ENCODE measurements at places on chromosomes 6 and 20. TPM values are rescaled to one million over a fixed set of nuclear protein-coding genes. Genes with fewer than 3 reads are reported as not detected.

FAM229B gene
- total RNA-seq: 1.9 TPM

DNA sequence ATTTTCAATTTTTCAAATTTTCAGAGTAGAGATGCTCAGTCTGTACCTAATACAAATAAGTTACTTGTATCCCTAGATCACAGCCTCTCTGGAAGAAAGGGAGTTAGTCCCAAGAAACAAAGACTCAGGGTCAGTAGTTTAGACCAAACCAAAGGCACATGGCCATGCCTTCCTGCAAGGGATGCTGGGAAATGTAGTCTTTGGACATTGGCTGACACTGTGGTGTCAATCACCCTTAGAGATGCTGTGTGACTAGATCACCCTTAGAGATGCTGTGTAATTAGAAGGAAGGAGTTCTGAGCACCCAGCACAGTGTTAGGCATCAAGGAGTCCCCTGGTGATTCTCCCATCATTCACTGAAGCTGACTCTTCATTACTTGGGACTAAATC lies 202.1 kb downstream of the NFATC2 start:
- no peak overlapping the region for H3K4me3 ChIP-seq
- no peaks in the 10 kb centered on the region for H3K27me3 ChIP-seq
- no peaks in the 10 kb centered on the region for H3K36me3 ChIP-seq

DNA sequence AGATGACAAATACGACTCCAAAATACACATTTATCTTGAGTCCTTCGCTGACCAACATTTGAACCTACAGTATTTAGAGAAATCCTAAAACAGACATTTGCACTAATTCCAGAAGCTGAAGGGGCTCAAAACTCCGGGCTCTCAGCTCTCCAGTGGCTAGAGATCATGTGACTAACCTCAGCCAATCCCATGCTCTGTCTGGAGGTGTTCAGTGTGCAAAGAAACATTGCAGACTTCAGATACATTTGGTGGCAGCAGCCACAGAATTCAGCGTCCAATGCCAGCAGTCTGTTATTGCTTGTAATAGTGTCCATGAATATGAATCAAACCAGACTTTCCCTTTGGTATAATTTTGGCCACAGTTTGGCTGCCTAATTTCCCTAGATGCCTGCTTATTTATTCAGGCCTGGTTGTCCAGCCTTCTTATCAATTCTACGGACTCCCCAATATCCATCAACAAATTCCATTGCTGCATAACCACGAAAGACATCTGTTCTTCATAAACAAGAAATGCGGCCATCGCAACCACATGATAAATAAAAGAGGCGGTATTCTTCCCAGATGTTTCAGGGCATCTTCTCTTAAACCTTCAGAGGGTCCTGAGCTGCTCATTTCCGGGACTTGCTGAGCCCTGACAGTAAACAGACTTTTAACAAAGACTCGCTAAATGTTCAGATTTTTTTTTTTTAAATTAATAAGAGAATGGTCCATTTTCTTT lies 14.5 kb upstream of the CYP24A1 start:
- no peak for DNase-seq
- no peaks in the 10 kb centered on the region for H3K36me3 ChIP-seq
- H3K4me3 ChIP-seq: no peak overlapping the region

TMEM200A gene
- 15.6 TPM for total RNA-seq

DNA sequence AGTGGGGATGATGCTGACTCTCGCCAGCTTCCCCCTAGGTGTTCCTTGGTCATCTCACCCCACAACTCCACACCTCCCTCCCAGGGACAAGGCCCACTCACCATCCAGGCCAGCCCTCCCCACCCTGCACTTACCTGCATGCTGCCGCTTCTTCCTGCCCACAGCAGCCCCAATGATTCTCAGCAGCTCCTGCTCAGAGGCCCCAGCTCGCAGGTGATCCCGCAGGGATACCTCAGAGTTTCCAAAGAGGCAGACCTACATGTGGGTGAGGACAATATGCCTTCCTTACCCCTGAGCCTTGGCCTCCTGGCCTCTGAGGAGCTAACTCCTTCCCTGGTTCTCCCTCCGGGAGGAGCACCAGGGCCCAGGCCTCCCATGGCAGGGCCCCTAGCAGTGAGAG lies 24.6 kb downstream of the MOCS1 start:
- H3K27me3 ChIP-seq: no peaks in the 10 kb centered on the region
- peaks cover 7% of the 10 kb centered on the region for H3K36me3 ChIP-seq
- H3K27ac ChIP-seq: no peak overlapping the region
- H3K4me3 ChIP-seq: no peak overlapping the region
- no peak for DNase-seq
- H3K4me1 ChIP-seq: no peaks in the 10 kb centered on the region

GRCh38 chr6:135181333-135182070 lies 394 bp downstream of the MYB start:
- H3K27me3 ChIP-seq: no peaks in the 10 kb centered on the region
- peak overlapping the region; percentile 57 for H3K4me3 ChIP-seq
- peaks cover 9% of the 10 kb centered on the region for H3K4me1 ChIP-seq

DNA sequence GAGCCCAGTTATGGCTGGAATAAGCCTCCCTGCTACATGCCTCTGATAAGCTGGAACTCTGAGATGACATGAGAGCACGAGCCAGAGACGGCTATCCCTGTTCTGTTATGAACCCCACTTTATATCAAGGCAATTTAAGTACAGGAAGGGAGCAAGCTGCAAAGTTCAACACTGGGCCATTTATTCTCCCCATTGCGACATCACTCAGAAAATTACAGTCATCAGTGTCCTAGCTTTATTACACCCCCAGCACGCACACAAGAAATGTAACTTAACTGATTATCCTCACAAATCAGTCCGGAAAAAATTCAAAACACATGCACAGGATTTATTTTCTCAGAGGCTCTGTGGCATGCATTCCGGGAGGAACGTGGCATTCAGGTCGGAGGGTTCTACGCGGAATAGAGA lies 125.3 kb upstream of the SLC2A12 start:
- peak overlapping the region; percentile 50 for H3K4me3 ChIP-seq
- H3K27me3 ChIP-seq: no peaks in the 10 kb centered on the region
- DNase-seq: no peak
- H3K4me1 ChIP-seq: peaks cover 30% of the 10 kb centered on the region
- H3K27ac ChIP-seq: peak overlapping the region; percentile 18
- peaks cover 1% of the 10 kb centered on the region for H3K36me3 ChIP-seq

DNA sequence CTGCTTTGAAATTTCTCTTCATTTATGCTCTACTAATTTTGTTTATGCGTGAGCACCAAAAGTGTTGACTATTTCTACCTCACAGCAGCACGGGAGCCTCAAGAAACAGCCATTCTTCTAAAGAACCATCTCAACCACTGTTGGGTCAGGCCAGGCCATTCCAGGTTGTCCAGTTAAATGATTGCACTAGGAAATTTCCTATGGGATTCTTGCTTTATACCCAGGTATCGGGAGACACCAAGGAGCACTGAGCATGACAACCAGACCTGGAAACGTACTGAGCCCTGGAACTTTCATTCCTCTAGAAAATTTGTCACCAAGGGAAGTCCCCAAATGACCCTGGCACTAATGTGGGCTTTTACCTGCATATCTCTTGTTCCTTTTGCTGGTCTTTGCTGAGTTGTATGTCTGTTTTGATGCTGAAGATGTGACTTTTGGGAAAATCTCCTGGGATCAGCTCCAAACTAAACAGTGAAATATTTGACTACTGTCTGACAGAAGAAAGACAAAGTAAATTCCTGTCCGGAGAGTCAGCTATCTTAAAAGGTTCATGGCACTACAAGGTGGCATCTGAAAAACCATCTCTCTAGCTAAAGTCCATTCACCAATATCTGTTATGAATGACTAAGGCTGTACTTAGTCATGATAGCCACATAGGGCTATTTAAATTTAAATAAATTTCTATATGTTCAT lies 70.5 kb downstream of the SNAP25 start:
- H3K4me1 ChIP-seq: no peaks in the 10 kb centered on the region
- no peak for DNase-seq
- H3K36me3 ChIP-seq: no peaks in the 10 kb centered on the region
- no peak overlapping the region for H3K4me3 ChIP-seq

TIAM2 gene
- total RNA-seq: 3.8 TPM

TXLNB gene
- total RNA-seq: not detected

AIF1 gene
- total RNA-seq: 2.7 TPM

RARS2 gene
- 37.4 TPM for total RNA-seq

GRCh38 chr6:13733178-13733887 lies 21.7 kb upstream of the RANBP9 start:
- no peaks in the 10 kb centered on the region for H3K27me3 ChIP-seq
- H3K27ac ChIP-seq: no peak overlapping the region
- no peaks in the 10 kb centered on the region for H3K36me3 ChIP-seq
- no peaks in the 10 kb centered on the region for H3K4me1 ChIP-seq
- H3K4me3 ChIP-seq: no peak overlapping the region

DNA sequence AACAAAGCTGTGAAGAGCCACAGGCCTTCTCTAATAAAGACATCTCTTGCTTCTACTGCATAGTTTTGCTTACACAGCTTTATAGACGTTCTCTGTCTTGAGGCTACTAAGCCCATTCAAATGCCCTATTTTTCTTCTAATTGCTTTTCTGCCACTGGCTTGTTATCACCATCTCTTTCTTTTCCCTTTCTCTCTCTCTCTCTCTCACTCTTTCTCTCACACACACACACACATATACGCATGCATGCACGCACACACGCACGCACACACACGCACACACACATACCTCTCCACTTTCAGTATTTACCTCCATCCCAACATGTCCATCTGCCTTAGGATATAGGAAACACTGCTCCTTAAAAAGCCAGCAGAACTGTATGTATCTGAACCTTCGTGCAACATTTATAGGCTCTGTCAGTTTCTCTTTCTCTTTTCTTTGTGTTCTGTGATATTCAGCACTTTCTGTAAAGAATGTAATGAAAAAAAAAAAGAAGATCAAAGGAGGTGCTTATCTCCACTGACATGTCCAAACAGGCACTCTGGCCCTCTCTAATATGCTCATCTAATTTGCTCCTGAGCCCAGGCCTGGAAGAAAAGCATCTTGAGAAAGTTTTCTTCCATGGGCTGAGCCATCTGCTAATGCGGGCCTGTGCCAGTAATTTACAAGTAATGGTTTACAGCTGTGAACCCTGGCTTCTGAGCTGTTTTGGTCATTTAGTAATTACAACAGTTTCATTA lies 1046.7 kb upstream of the MAP3K7 start:
- H3K36me3 ChIP-seq: no peaks in the 10 kb centered on the region
- H3K27me3 ChIP-seq: no peaks in the 10 kb centered on the region
- H3K4me1 ChIP-seq: no peaks in the 10 kb centered on the region
- H3K27ac ChIP-seq: no peak overlapping the region
- no peak for DNase-seq

DNA sequence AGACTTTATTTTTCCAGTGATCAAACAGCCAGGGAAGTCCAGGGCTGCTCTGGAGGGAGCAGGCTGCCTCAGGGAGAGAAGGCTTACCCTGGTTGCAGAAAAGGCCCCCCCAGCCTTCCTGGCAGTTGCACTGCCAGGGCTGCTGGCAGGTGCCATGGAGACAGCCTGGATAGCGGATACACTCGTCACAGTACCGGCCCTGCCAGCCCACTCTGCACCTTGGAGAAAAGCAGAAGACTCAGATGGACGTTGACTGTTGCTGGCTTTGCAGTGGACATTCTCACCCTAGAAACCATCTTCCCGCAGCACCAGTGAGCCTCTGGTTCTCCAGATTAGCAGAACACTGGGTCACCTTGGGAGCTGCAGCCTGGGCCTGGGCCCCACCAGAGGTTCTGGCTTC lies 5.4 kb downstream of the DLL1 start:
- no peaks in the 10 kb centered on the region for H3K36me3 ChIP-seq
- no peak for DNase-seq
- H3K4me1 ChIP-seq: peaks cover 16% of the 10 kb centered on the region
- H3K27ac ChIP-seq: no peak overlapping the region
- no peak overlapping the region for H3K4me3 ChIP-seq

GRCh38 chr6:143139239-143139784 lies 78.6 kb downstream of the AIG1 start:
- H3K4me1 ChIP-seq: no peaks in the 10 kb centered on the region
- H3K4me3 ChIP-seq: no peak overlapping the region
- no peak for DNase-seq
- no peak overlapping the region for H3K27ac ChIP-seq

- no peak overlapping the region for H3K27ac ChIP-seq
- no peak overlapping the region for H3K4me3 ChIP-seq
- H3K27me3 ChIP-seq: no peaks in the 10 kb centered on the region
- no peaks in the 10 kb centered on the region for H3K36me3 ChIP-seq
- no peak for DNase-seq
Measured at GRCh38 chr6:2552526-2553154, 198.1 kb downstream of the MYLK4 start.

- no peak overlapping the region for H3K4me3 ChIP-seq
- H3K36me3 ChIP-seq: no peaks in the 10 kb centered on the region
- H3K4me1 ChIP-seq: no peaks in the 10 kb centered on the region
- H3K27me3 ChIP-seq: no peaks in the 10 kb centered on the region
Measured at GRCh38 chr6:137465378-137466009, 28.7 kb downstream of the OLIG3 start.

NFATC2 gene
- total RNA-seq: 20.8 TPM

DNA sequence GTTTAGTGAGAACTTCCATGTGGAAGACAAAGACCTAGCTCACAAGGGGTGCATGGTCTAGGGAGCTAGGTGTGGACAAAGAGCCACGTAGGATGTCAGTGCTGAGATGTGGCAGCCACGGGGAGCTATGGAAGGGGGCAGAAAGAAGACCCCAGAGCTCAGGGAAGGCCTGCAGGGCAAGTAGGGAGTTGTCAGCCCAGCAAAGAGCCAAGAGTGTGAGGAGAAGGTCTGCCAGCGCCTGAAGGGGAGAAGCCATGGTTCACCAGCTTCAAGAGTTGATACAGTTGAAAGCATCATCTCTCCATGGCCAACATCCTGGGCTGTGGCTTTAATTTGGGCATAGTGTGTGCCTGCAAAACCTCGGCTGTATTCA lies 95.6 kb downstream of the CDH26 start:
- H3K4me1 ChIP-seq: peaks cover 8% of the 10 kb centered on the region
- no peak overlapping the region for H3K27ac ChIP-seq
- no peak overlapping the region for H3K4me3 ChIP-seq
- DNase-seq: no peak

GRCh38 chr6:167125855-167126349 lies 3.0 kb downstream of the CCR6 start:
- H3K27ac ChIP-seq: no peak overlapping the region
- no peaks in the 10 kb centered on the region for H3K36me3 ChIP-seq
- no peak overlapping the region for H3K4me3 ChIP-seq
- DNase-seq: no peak
- H3K4me1 ChIP-seq: peaks cover 16% of the 10 kb centered on the region

ELOVL4 gene
- 0.56 TPM for total RNA-seq

PM20D2 gene
- total RNA-seq: 27.9 TPM

- H3K4me1 ChIP-seq: 0 out of 2 replicates have a peak, but pooled peaks cover 10% of the 10 kb centered on the region
- no peaks in the 10 kb centered on the region for H3K27me3 ChIP-seq
- DNase-seq: no peak
- no peaks in the 10 kb centered on the region for H3K36me3 ChIP-seq
- no peak overlapping the region for H3K27ac ChIP-seq
Measured at GRCh38 chr6:127114214-127114760, 4.2 kb upstream of the RSPO3 start.

LGSN gene
- total RNA-seq: 10.8 TPM

KIAA1586 gene
- total RNA-seq: 12.9 TPM

GRCh38 chr20:46823753-46824152 lies 70.9 kb upstream of the EYA2 start:
- no peak overlapping the region for H3K27ac ChIP-seq
- no peak overlapping the region for H3K4me3 ChIP-seq
- no peaks in the 10 kb centered on the region for H3K36me3 ChIP-seq
- H3K4me1 ChIP-seq: no peaks in the 10 kb centered on the region
- peaks cover 1% of the 10 kb centered on the region for H3K27me3 ChIP-seq
- DNase-seq: no peak

- H3K27me3 ChIP-seq: no peaks in the 10 kb centered on the region
- DNase-seq: no peak
- no peak overlapping the region for H3K27ac ChIP-seq
- no peak overlapping the region for H3K4me3 ChIP-seq
- no peaks in the 10 kb centered on the region for H3K36me3 ChIP-seq
Measured at GRCh38 chr6:101341926-101342325, 51.6 kb upstream of the GRIK2 start.

All from Caco-2 (cell line).